ENCODE measurements at places on chromosomes 4 and X. TPM values are rescaled to one million over a fixed set of nuclear protein-coding genes. Genes with fewer than 3 reads are reported as not detected.
A peak's percentile ranks its signal among the peaks of the same experiment; 100 is the strongest.

GRCh38 chr4:81682492-81682891, 210.8 kb upstream of the RASGEF1B start:
- no peaks in the 10 kb centered on the region for H3K27me3 ChIP-seq
- no peak for DNase-seq
- H3K4me3 ChIP-seq = no peak overlapping the region
- no peak overlapping the region for H3K27ac ChIP-seq
- H3K36me3 ChIP-seq = no peaks in the 10 kb centered on the region

DNA sequence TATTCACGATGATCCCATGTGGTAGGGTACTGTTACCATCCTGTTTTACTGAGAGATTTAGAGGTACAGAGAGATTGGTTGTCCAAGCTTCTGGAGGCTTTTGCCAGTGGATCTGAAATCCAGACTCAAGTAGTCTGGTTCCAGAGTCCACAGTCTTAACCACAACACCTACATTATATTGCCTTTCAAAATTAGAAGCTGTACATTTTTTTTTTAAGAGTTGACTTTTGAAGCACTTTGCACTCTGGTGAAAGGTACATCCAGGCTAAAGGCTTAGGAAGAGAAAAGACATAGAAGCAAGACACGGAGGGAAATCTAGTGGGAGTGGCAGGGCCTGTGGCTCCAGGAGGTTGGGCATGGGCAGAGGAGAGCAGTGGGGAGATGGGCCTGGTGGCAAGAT, 122.1 kb downstream of the AFF1 start:
- H3K36me3 ChIP-seq = peaks cover 5% of the 10 kb centered on the region
- no peak overlapping the region for H3K4me3 ChIP-seq
- peaks cover 7% of the 10 kb centered on the region for H3K4me1 ChIP-seq
- DNase-seq = no peak
- H3K27me3 ChIP-seq = no peaks in the 10 kb centered on the region

DNA sequence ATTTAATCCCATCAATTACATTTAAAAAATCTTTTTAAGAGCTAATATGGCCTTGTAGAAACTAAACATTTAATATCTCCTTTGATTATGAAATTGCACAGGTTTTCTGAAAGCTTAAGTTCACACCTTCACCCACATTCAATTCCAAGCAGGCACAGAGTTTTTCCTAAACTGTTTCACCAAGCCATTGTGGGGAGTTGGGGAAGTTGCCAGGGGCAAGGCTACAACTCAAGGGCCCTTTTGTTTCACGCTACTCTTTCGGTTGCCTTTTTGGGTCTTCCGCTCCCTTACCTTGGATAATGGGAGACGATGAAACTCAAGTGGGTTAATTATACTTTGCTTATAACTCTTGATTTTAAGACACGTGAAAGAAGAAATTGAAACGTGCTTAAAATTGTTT, 33.3 kb downstream of the APBB2 start:
- no peak overlapping the region for H3K27ac ChIP-seq
- peaks cover 53% of the 10 kb centered on the region for H3K4me1 ChIP-seq
- H3K4me3 ChIP-seq = no peak overlapping the region
- H3K27me3 ChIP-seq = no peaks in the 10 kb centered on the region

- no peak for DNase-seq
- H3K4me3 ChIP-seq = no peak overlapping the region
- H3K27me3 ChIP-seq = no peaks in the 10 kb centered on the region
- H3K27ac ChIP-seq = no peak overlapping the region
- H3K36me3 ChIP-seq = no peaks in the 10 kb centered on the region
These were observed 70.5 kb upstream of the KIT start for GRCh38 chr4:54587107-54587891.

- no peaks in the 10 kb centered on the region for H3K27me3 ChIP-seq
- no peaks in the 10 kb centered on the region for H3K36me3 ChIP-seq
- H3K4me1 ChIP-seq = no peaks in the 10 kb centered on the region
These were observed 879.6 kb upstream of the PCDH10 start for GRCh38 chr4:132269303-132269990.

- no peak for DNase-seq
- peaks cover 9% of the 10 kb centered on the region for H3K4me1 ChIP-seq
These were observed 35.0 kb upstream of the BMPR1B start for GRCh38 chr4:94722748-94723147.

GRCh38 chr4:40331101-40331745, 3.9 kb upstream of the CHRNA9 start:
- H3K36me3 ChIP-seq = no peaks in the 10 kb centered on the region
- no peak overlapping the region for H3K27ac ChIP-seq
- H3K4me3 ChIP-seq = no peak overlapping the region
- peaks cover 2% of the 10 kb centered on the region for H3K27me3 ChIP-seq

DNA sequence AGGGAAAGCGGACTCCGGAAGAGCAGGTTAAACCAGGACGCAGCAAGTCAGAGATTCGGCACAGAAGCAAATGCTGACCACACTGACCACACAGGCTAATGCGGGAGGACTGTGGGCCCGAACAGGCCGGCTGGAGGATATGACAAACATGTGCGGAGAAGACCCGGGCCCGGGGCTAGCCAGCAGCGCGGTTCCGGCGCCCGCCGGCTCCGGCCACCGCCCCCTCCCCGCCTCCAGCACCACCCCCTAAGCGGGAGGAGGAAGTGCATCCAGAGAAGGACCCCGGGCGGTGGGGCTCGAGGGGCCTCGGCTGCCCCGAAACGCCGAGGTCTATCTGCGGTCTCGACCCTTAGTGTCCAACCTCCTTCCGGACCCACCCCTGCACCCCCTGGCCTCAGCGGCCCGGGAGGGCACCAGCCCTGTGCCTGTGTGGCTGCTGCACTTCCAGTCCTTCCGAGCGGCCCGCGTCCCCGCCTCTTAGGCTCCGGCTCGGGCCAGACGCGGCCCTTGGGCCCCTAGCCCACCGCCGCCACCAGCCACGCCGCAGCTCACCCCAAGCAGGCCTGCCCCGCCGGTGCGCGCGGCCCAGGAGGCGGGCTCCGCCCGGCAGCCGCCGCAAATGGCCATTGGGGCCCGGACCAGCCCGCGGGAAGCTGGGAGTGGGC, 2.1 kb downstream of the ELOVL6 start:
- no peaks in the 10 kb centered on the region for H3K27me3 ChIP-seq
- peaks cover 69% of the 10 kb centered on the region for H3K4me1 ChIP-seq
- peak overlapping the region; percentile 93 for H3K27ac ChIP-seq
- H3K36me3 ChIP-seq = peaks cover 3% of the 10 kb centered on the region
- H3K4me3 ChIP-seq = peak overlapping the region; percentile 86

DNA sequence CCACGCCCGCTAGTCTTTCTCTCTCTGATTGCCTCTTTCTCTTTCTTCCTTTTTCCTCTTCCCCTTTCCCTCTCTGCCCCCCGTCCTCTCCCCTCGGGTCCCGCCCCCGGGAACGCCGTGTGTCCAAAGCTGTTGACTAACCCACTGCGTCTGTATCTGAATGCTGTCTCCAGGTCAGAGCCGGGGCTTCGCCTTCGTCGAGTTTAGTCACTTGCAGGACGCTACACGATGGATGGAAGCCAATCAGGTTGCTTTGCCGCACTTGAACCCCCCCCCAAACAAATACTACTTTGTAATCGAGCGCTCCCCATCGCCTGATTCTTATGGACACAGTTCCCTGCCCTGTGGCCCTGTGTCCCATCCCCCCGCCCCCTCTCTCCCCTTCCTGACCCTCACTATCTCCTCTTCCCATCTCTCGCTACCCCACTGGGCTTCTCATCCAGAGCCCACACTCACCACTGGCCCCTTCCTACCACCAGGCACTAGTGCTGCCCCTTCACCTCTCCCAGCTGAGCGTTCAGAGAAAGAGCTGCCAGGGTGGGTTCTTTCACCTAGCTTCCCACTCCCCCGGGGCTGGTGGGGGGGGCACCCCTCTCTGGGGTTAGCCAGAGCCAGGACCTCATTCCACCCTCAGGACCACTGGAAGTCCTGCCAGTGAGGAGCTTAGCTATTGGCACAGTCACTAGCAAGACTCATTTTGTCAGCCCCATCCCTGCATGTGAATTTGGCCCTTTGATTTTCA, 18.6 kb upstream of the UBA1 start:
- no peak overlapping the region for H3K4me3 ChIP-seq
- H3K4me1 ChIP-seq = no peaks in the 10 kb centered on the region
- DNase-seq = no peak
- H3K27me3 ChIP-seq = no peaks in the 10 kb centered on the region
- no peak overlapping the region for H3K27ac ChIP-seq

GRCh38 chrX:108091878-108092291, 307 bp downstream of the ATG4A start:
- H3K27me3 ChIP-seq = no peaks in the 10 kb centered on the region
- peaks cover 7% of the 10 kb centered on the region for H3K4me1 ChIP-seq
- no peak overlapping the region for H3K27ac ChIP-seq
- no peak for DNase-seq
- H3K4me3 ChIP-seq = peak overlapping the region; percentile 69

DNA sequence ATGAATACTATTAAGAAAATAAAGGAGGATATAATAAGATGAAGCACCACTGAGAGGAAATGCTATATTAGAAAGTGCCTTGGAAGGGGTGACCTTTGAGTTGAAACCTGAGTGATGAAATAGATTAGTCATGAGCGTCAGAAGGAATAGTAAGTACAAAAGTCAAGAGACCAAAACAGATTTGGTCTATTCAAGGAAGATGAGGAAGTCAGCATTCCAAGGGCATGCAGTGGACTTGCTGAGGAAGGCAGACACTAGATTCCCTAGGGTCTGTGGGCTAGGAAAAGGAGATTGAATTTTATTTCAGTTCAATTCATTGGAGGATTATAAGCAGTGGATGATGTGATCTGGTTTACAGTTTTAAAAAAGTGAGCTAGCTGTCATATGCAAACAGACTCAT, 73.0 kb upstream of the WDFY3 start:
- no peaks in the 10 kb centered on the region for H3K27me3 ChIP-seq
- H3K27ac ChIP-seq = no peak overlapping the region
- H3K36me3 ChIP-seq = no peaks in the 10 kb centered on the region
- no peak for DNase-seq
- no peak overlapping the region for H3K4me3 ChIP-seq
- peaks cover 15% of the 10 kb centered on the region for H3K4me1 ChIP-seq

DNA sequence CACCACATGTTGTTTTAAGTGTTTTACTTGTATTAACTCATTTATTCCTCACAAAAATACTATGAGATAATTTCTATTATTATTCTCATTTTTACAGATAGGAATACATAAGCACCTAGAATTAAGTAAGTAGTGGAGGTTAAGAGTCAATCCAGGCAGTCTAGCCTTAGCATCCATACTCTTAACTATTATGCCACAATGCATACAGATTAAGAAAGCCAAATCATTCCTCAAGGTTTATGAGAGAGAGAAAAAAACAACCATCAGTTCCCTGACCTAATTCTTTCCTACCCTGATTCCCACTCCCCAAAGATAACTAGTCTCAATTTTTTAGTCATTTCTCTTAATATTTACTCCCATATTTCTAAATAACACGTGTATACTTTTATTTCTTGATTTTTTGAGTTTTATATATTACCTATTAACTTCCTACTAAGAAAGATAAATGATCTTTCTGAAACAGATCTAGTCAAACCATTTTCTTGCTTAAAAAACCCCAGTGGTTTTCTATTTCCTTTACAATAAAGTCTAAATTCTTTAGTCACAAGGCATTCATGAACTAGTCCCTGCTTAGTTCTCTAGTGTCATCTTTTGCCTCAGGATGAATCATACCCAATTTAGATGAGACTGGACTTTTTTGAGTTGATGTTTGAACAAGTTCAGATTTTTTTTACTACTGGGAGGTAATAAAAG, 16.0 kb downstream of the UBA6 start:
- H3K36me3 ChIP-seq = no peaks in the 10 kb centered on the region
- H3K27me3 ChIP-seq = no peaks in the 10 kb centered on the region
- no peak overlapping the region for H3K4me3 ChIP-seq
- no peak for DNase-seq
- H3K4me1 ChIP-seq = peaks cover 10% of the 10 kb centered on the region

GRCh38 chrX:72141372-72142004, 9.8 kb upstream of the RTL5 start:
- DNase-seq = no peak
- no peaks in the 10 kb centered on the region for H3K4me1 ChIP-seq
- H3K27me3 ChIP-seq = no peaks in the 10 kb centered on the region
- H3K4me3 ChIP-seq = no peak overlapping the region
- no peaks in the 10 kb centered on the region for H3K36me3 ChIP-seq

DNA sequence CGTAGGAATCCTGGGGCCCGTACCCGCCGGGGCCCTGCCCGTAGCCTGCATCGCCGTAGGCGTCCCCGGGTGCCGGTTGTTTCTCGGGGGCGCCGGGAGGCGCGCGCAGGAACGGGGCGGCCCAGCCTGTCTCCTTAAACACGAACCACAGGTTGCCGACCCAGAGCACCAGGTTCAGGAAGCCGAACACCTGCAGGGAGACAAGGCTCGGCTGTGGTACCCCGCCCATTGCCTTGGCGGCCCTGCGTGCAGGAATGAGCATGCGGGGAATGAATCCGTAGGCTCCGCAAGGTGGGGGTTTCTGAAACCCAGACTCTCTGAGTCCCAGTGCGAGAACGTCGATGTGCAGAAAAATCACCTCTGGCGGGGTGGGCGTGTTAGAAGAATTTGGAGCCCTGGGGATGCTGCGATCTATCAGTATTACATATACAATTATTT, 5.4 kb upstream of the PRICKLE3 start:
- H3K4me3 ChIP-seq = peak overlapping the region; percentile 64
- H3K27ac ChIP-seq = peak overlapping the region; percentile 84
- no peak for DNase-seq
- H3K4me1 ChIP-seq = peaks cover 58% of the 10 kb centered on the region

GRCh38 chrX:18647621-18648020, 24.3 kb downstream of the RS1 start:
- no peaks in the 10 kb centered on the region for H3K27me3 ChIP-seq
- H3K36me3 ChIP-seq = no peaks in the 10 kb centered on the region
- peaks cover 26% of the 10 kb centered on the region for H3K4me1 ChIP-seq
- no peak for DNase-seq
- H3K4me3 ChIP-seq = no peak overlapping the region

GRCh38 chrX:19949340-19949739, 41.5 kb downstream of the BCLAF3 start:
- no peak overlapping the region for H3K27ac ChIP-seq
- DNase-seq = no peak
- H3K27me3 ChIP-seq = no peaks in the 10 kb centered on the region
- H3K36me3 ChIP-seq = peaks cover 1% of the 10 kb centered on the region

DNA sequence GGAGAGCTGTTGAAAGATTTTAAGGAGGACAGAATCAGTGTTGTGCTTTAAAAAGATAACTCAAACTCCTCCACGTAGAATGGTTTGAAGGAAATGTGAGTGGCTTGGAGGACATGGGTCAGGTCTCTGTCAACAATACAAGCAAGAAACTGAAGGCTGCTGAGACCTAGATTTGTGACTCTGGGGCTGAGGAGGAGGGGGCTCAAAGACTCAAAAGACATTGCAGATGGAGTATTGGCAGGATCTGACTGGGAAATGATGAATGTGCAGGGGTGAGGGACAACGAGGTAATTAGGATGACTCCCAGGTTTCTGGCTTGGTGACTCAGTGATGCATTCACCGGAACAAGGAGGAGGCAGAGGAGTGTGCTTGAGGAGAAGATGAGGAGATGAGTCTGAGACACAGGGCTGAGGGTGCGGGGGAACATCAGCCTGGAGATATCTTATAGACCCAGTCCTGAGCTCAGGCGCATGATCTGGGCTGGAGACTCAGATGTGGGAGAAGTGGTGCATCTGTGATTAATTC, 3.3 kb upstream of the RPS4X start:
- no peaks in the 10 kb centered on the region for H3K36me3 ChIP-seq
- no peaks in the 10 kb centered on the region for H3K27me3 ChIP-seq
- DNase-seq = no peak
- no peak overlapping the region for H3K27ac ChIP-seq
- H3K4me3 ChIP-seq = no peak overlapping the region

MTNR1A gene
- not detected for total RNA-seq

F8A3 gene
- total RNA-seq = 0.24 TPM

RAB40A gene
- not detected for total RNA-seq

CXCL9 gene
- total RNA-seq = not detected

MYOZ2 gene
- total RNA-seq = not detected

CDX4 gene
- not detected for total RNA-seq

ADGRA3 gene
- 29.6 TPM for total RNA-seq

TCEAL7 gene
- not detected for total RNA-seq

RAI2 gene
- not detected for total RNA-seq

RBMXL3 gene
- total RNA-seq = not detected

ERVMER34-1 gene
- total RNA-seq = 0.24 TPM
